Activated CD4-positive, alpha-beta memory T cell treated with anti-CD3 and anti-CD28 coated beads for 36 hours (primary cell): ENCODE measurements at places on chromosomes 6 and 20.

DNA sequence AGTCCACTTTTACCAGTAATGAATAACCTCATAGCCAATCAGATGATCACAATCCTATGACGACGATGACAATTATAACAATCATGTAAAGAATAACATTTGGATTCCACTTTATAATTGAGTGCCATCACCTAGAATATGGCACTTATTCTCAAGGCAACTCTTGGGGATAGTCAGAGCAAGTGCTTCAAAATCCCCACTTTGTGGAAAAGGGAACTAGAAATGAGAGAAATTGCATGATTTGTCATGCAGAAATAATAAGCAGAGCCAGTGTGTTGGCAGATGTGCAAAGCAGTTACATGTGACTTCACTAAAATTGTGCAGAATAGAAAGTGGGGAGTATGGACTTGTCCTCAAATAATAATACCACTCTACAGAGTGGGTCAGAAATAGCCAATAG lies 41.3 kb downstream of the FRK start:
- DNase-seq = no peak

GRCh38 chr6:119344306-119344705 lies 5.3 kb downstream of the MAN1A1 start:
- DNase-seq = no peak

GRCh38 chr6:34994693-34995092 lies 105.6 kb downstream of the ANKS1A start:
- DNase-seq = no peak

DNA sequence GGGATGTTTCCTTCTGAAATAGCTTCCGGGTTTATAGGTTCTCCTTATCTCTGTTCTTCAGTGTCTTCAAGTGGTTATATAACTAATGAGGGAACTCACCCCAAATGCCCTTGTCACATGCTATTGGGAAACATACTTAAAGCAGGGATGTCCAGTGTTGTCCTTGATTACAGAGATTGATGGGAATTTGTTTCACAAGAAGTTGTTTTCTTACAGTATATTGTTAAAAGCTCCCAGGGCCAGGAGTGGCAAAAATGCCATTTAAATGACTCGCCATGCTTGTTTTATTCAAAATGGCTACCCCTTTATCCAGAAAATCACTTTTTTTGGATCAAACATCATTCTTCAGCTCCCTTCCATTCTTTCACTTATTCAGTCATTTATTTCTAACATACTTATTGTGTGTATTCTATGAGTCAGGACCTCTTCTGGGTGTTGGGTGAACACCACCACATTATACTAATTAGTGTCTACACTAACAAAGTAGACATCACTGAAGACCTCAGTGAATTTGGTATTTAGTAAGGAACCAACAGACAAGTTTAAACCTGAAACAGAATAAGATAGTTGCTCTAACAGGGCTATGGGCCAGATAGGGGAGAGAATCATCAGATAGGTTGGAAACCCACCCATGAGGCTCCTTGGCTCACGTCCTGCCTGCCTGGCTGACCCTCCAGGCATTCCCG lies 791.1 kb downstream of the MAFB start:
- DNase-seq = no peak
